ENCODE measurements at places on chromosomes 7 and 10. TPM values are rescaled to one million over a fixed set of nuclear protein-coding genes. Genes with fewer than 3 reads are reported as not detected.

Gene AP5Z1
- total RNA-seq: 32.8 TPM

Gene LIMK1
- total RNA-seq: 59.7 TPM

Gene SFTPA1
- not detected for total RNA-seq

Gene OR9A2
- total RNA-seq: 0.37 TPM

Gene CCDC172
- not detected for total RNA-seq

Gene AKR1C4
- not detected for total RNA-seq

Gene PODXL
- 2.1 TPM for total RNA-seq

Gene WASHC2C
- total RNA-seq: 35.3 TPM

Gene SVOPL
- not detected for total RNA-seq

Gene ARL4A
- total RNA-seq: 13.1 TPM

Gene NXPH1
- total RNA-seq: not detected

Gene CD36
- total RNA-seq: not detected

Gene PIK3CG
- 47.2 TPM for total RNA-seq

Gene STOX1
- 2.6 TPM for total RNA-seq

Gene C7orf33
- not detected for total RNA-seq

Gene MYH16
- total RNA-seq: not detected

Gene CREB5
- 13.3 TPM for total RNA-seq

Gene HTRA1
- not detected for total RNA-seq

Gene OAT
- 27.1 TPM for total RNA-seq

Gene TET1
- 3.4 TPM for total RNA-seq

Gene MRPS24
- 89.7 TPM for total RNA-seq

Gene AMZ1
- total RNA-seq: 2.9 TPM

All from OCI-LY7 (cell line).